ENCODE measurements at places on chromosomes 4 and X.

- DNase-seq: no peak
These were observed 642.3 kb upstream of the BOD1L1 start for GRCh38 chr4:14269824-14270223.

- peak; percentile 5 for DNase-seq
These were observed 133.4 kb downstream of the ATG4A start for GRCh38 chrX:108224727-108225621.

- DNase-seq: no peak
These were observed 22.0 kb downstream of the ADH7 start for GRCh38 chr4:99413140-99413539.

DNA sequence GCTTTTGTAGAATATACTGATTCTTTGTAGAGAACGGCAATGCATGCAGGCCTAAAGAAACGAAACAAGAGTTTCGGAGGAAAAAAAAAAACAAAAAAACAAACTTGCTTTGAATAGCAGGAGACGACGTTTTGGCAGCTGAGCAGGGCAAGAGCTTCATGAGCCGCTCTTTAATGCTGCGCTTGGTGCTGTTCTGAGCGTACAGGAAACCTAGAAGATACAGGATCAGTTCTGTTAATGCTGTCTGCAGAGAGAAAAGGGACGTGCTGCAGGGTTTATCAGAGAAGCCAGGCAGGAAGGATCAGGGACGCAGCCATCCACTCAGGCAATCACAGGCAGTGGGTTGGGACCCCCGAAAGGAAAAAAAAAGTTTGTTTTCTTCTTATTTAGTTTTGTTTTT is 182.2 kb downstream of the PACRGL start:
- no peak for DNase-seq

DNA sequence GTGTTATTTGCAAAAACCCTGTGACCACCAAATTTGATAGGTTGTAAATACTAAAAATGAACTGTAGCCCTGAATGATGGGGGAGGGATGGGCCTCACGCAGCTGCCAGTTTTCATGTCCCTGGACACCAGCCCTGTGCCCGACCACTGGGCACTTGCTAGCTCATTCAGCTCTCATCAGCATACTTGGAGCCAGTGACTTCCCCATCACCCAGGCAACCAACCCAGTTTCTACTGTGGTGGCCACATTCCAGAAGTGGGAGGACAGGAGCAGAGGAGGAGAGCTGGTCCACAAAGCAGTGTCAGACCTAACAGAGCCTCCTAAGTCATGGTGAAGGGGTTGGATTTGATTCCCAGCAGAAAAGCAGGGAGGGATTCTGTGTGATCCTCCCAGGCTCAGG is 128.2 kb downstream of the CPEB2 start:
- DNase-seq: no peak

- no peak for DNase-seq
These were observed 10.0 kb downstream of the SLC2A9 start for GRCh38 chr4:10011277-10011676.
